Osteoblast (primary cell): ENCODE measurements at places on chromosomes 11 and 22.

GRCh38 chr11:10659339-10660216, 34.0 kb downstream of the IRAG1 start:
- no peak for DNase-seq

DNA sequence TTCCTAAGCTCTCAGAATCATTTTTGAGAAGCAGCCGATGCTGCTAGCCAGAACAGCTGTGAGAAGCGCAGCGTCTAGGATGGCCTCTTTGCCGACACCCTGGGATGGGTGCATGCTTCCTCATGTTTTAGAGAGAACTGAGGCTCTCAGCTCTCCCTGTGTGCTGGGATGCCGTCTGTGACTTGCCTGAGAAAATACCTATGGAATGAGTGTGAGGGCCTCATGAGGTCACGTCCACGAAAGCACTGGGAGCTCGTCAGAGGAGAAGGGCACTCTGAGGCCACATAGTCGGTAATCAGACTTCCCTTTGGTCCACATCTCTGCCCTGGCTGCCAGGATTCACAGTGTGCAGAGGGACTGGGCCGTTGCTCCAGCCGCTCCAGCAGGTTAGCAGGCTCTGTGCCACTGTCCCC, 54.7 kb downstream of the MICAL3 start:
- DNase-seq, result peak; percentile 95

DNA sequence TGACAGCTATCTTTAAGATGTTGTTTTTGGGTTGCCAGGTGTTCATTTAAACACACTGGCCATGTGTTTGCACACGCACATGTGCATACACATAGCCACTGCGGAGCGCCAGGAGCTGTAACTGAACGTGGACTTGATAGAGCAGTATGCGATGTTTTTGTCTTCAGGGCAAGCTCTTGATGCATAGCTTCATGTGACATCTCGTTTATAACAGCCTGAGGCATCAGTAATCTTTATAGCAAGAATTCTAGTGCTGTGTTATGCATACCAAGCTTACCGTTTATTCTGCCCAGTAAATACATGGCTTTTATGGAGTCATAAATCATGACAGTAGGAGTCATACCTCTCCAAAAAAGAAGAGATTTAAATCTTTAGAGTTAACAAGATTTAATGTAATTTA, 87.0 kb downstream of the ATXN10 start:
- no peak for DNase-seq

DNA sequence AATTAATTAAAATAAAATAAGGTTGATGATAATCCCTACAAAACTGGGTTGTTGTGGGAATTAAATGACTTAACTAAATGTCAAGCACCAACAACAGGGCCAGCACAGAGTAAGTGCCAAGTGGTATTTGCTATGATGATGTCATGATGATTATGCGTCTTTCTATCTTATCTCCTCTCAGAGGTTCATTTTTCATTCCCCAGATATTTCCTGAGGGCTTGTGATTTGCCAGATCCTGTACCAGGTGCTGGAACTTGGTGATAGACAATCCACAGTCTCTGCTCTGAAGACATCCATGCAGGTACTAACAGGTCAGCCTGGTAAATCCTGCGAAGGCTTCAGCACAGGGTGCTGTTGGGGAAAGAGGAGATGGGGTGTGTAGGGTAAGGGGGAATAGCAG, 8.1 kb upstream of the MYH9 start:
- peak; percentile 88 for DNase-seq

GRCh38 chr11:34909415-34909814, 6.8 kb downstream of the APIP start:
- DNase-seq, result no peak
